Bone marrow (tissue), 2 donors: ENCODE measurements at places on chromosomes 16 and 17.

GRCh38 chr16:73878611-73879010 is 418.0 kb upstream of the PSMD7 start:
- no peak for DNase-seq

GRCh38 chr17:74282587-74283370 is 8.7 kb downstream of the DNAI2 start:
- no peak for DNase-seq

GRCh38 chr17:75506888-75507287 is 8.4 kb downstream of the CASKIN2 start:
- DNase-seq, result no peak

GRCh38 chr16:30841332-30841731 is 52.5 kb downstream of the BCL7C start:
- no peak for DNase-seq

DNA sequence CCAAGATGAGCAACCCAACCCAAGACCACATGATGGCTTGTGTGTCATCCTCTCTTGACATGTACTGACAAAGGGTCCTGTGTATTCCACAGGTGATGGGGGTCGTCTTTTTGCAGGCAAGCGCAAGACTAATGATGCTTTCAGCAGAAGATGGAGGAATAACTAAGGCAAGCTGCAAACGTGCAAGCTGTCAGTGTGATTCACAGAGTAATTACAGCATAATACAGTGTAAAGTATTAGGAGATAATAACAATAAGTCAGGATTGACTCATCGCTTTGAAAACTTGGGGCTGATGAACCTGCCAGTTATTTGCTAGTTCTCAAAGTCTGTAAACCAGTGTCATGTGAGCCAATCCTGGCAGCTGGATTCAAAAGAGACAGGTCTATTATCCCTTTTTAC is 41.6 kb upstream of the ASIC2 start:
- no peak for DNase-seq

- no peak for DNase-seq
Observed at GRCh38 chr17:48100160-48100559, 1.1 kb downstream of the CBX1 start.

DNA sequence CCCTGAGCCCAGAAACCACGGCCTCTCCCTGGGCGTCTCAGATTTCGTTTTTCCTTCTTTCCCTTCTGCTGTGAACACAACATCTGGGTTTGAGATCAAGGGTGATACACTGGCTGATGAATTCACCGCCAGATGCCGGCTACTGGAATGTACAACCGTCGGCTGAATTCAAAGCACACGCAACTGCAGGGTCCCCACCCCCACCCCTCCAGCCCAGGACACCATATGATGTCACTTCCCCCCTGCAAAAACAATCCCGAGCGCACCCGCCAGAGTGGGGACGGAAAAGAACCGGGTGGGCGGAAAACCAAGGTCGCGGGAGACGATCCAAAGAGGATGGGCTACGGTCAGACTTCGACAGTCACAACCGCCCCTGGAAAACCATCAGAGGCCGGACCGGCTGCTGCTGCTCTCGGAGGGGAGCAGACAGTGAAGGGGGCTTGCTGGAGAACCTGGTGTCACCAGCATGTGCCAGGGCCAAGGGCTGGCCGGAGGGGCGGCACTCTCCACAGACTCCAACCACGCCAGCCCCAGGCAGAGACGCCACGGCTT is 23.3 kb downstream of the CEP295NL start:
- DNase-seq, result no peak
